ENCODE measurements at places on chromosomes 7 and 10.
A peak's percentile ranks its signal among the peaks of the same experiment; 100 is the strongest.

DNA sequence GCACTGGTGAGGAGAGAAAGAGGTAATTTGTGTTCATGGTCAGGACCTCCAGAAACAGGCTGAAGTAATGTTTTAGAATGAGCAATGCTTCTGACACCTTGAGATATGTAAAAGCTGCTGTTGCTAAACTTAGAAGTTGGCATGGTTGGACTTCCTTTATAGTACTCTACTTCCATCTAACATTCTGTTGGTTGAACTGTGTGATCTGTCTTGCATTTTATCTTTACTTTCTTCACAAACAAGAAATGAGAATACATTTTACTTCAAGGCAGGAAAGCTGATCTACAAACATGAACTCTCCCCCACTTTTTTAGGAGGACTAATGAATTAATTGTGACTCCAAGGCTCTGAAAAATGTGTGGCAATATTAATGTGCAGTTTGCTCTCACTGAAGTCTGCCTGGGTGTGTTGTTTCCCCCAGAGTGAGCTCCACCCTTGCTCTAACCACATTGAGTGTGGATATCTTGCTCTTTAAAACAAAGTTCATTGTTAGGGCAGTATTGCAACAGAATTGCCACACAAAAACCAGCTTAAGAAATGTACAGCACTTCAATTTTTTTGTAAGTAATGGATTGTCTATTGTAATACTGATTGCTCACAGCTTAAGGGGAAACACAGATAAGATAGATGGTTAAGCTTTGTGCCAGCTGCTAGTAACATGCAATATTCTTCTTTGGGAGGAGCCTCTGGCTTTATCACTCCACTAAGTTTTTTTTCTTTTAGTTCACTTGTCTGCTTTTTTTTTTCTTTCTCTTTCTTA lies 69.0 kb downstream of the ADD3 start:
- DNase-seq, result peak; percentile 66

DNA sequence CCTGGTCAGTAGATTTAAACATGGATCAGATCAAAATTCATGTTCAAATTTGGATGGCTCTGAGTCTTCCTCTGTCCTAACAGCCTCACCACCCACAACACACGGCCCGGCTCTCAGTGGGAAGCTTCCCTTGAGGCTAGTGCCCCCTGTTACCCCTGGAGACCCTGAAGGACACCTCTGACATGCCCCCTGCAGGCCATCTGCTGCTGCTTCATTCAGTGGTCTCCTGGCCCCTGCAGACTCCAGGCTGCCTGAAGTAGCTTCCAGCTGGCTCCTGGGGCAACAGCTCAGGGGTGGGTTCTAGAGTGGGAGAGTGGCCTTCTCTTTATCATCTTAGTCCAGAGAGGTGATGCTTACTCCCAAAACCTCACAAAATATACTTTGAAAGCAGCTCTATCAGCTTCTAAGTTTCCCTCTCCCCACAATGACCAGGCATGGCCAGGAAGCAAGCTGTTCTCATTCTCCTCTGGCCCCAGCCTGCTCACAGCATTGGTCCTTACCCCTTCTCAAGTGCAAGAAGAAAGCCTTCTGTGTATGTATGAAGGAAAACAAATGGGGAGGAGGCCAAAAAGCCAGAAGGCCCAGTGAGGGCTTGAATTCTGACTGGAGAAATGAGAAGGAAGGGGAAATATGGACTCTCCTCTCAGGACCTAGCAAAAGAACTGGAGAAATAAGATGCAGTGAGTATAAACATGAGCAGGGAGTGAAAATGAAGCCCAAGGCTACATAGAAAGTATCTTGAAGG lies 189.6 kb upstream of the INHBA start:
- no peak for DNase-seq

GRCh38 chr10:56653289-56653688 lies 292.2 kb upstream of the ZWINT start:
- DNase-seq, result no peak

DNA sequence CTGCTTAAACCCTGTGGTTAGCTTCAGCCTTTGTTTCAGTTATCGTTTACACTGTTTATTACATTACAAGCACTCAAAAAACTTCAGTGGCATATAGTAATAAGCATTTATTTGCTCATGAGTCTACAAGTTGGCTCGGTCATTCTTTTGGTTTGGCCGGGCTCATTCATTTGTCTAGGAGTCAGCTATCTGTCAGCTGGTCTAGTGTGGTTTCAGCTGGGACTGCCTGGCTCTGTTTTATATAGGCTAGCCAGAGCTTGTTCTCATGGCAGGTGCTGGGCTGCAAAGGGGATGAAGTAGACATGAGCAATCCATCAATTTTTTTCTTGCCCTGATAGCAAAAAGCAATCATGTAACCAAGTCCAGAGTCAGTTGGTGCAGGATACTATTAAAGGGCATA lies 103.6 kb downstream of the MKLN1 start:
- DNase-seq, result no peak

- no peak for DNase-seq
Measured at GRCh38 chr10:64444564-64444963, 923.4 kb downstream of the REEP3 start.

DNA sequence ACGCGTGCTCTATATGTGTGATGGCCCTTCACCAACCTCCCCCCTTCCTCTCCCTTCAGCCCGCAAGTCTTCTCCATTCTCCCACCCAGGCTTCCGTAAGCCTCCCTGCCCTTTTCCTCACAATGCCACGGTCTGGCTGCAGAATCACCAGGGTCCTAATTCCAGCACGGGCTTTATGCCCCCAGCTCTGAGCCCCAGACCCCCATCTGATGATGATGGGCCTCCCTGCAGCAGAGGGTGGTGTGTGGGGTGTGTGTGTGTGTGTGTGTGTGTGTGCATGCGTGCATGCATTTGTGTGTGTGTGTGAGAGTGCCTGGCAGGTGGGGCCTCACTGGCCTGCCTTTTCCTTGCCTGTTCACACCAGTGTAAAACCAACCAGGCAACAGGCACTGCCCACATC lies 109.9 kb downstream of the OAT start:
- DNase-seq, result no peak

GRCh38 chr10:88810196-88810961 lies 7.8 kb downstream of the LIPM start:
- peak; percentile 20 for DNase-seq

- no peak for DNase-seq
Measured at GRCh38 chr10:31143331-31143935, 111.8 kb upstream of the ZNF438 start.

DNA sequence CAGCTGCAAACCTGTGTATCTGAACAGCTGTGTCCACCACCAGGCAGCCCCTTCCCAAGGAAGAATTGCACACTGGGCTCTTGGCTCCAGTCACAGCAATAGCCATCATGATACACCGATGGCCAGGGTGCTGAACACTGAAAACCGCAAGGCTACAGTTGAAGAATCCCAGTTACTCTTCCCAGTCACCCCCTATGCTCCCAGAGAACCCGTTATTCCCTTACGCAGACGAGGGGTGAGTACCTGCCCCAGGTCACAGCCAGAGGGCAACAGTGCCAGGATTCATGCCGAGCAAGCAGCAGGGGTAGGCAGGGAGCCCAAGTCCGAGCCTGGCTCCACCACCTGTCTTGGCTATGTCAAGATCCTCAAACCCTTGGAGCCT lies 57.8 kb downstream of the RASGEF1A start:
- no peak for DNase-seq

GRCh38 chr10:932589-932988 lies 1.1 kb upstream of the LARP4B start:
- no peak for DNase-seq

- DNase-seq, result no peak
Measured at GRCh38 chr7:132269718-132270117, 306.6 kb downstream of the PLXNA4 start.

GRCh38 chr10:5692461-5693358 lies 8.1 kb downstream of the TASOR2 start:
- no peak for DNase-seq

- DNase-seq, result no peak
Measured at GRCh38 chr10:103765168-103765567, 90.2 kb downstream of the SH3PXD2A start.

- no peak for DNase-seq
Measured at GRCh38 chr7:100642534-100642907, 1.2 kb upstream of the TFR2 start.

- DNase-seq, result no peak
Measured at GRCh38 chr10:101644002-101644401, 51.0 kb downstream of the FBXW4 start.

DNA sequence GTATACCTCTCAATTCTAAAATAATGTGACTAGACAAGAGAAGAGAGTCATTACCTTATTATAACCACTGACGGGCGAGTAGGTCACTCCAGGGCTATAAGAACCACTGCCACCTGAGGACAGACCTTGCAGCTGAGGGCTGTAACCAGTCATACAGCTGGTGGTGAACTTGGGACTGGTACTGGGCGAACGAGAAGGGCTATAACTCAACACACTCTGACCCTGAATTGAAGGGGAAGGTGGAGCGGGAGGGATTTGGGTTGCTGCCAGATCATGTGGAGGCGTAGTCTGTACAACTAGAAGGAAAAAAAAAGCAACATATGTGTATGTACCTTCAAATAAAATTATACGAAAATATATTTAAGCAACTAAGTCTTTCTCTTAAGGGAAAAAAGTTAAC lies 3.4 kb downstream of the TMEM209 start:
- DNase-seq, result no peak

GRCh38 chr7:151311294-151311864 lies 30.2 kb upstream of the NUB1 start:
- no peak for DNase-seq

DNA sequence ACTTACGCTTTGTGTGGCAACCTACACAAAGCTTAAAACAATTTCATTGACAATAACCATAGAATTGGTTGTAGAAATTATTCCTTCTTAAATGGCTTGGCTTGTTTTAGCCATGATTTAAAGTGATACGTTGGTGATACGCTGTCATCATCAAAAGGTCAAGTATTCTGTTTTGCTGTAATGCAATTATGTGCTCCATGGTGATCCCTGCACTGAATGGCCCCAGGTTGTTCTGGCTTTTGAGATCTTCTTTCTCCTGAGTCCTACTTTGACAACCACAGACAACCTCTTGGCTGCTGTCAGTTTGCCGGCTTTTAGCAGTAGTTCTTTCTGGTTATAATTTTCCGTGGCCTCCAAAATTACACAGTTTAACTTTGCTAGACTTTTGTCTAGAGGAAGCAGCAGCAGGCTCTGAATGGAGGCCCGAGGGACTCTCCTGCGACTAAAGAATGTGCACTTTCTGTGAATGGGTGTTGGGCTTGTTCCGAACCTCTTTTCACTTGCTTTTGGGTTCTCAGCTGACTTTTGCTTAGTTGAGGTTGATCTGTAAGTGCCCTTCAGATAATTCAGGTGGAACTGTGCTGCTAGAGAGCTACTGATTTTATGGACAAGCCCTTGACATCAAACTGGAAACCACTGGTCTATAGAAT lies 104.7 kb downstream of the TMEM178B start:
- no peak for DNase-seq

DNA sequence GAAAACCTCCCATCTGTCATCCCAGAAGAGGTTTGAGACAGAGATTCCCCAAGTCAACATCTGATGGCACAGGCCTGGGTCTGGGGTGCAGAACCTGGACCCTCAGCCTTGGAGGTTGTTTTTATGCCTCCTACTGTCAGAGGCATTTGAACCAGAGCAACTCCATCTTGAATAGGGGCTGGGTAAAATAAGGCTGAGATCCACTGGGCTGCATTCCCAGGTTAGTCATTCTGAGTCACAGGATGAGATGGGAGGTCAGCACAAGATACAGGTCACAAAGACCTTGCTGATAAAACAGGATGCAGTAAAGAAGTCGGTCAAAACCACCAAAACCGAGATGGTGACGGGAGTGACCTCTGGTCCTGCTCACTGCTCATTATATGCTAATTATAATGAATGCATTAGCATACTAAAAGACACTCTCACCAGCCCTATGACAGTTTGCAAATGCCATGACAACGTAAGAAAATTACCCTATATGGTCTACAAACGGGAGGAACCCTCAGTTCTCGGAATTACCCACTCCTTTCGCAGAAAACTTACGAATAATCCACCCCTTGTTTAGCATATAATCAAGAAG lies 92.0 kb downstream of the ITGA8 start:
- DNase-seq, result no peak

- DNase-seq, result no peak
Measured at GRCh38 chr10:133127291-133128125, 32.5 kb upstream of the KNDC1 start.

- no peak for DNase-seq
Measured at GRCh38 chr10:5981529-5981928, 4.2 kb upstream of the IL15RA start.

- DNase-seq, result no peak
Measured at GRCh38 chr7:85130702-85131101, 56.2 kb downstream of the SEMA3D start.

DNA sequence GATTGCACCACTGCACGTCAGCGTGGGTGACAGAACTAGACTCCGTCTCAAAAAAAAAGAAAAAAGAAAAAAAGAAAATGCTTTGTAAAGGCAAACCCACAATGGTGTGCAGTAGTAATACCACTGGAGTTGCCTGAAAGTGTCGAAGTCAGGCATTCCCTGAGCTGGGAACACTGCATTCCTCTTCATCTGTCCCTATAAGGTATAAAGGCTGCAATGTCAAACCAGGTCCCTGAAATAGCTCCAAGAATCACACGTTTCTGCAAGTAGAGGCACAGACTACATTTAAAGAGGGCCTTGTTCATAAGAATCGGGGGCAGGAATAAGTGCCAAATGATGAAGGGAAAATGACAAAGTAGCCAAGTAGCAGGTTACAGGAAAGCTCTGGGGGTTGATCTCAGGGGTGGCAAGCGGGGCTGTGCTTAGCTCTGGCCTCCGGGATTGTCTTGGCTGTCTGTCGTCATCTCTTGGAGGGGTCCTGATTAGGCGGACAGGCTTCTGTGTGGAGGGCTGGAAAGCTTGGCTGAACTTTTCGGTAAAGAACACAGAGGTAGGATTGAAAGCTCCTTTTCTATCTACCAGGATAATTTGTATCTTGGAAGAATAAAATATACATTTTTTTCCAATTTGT lies 109.1 kb downstream of the PFKFB3 start:
- DNase-seq, result no peak

- no peak for DNase-seq
Measured at GRCh38 chr10:13502380-13502779, 26.4 kb downstream of the BEND7 start.

GRCh38 chr7:12518920-12519681 lies 51.4 kb upstream of the SCIN start:
- no peak for DNase-seq
